ENCODE measurements at places on chromosomes 7 and 10.

GRCh38 chr10:98446151-98446660 is 529 bp downstream of the HPS1 start:
- no peak for DNase-seq

DNA sequence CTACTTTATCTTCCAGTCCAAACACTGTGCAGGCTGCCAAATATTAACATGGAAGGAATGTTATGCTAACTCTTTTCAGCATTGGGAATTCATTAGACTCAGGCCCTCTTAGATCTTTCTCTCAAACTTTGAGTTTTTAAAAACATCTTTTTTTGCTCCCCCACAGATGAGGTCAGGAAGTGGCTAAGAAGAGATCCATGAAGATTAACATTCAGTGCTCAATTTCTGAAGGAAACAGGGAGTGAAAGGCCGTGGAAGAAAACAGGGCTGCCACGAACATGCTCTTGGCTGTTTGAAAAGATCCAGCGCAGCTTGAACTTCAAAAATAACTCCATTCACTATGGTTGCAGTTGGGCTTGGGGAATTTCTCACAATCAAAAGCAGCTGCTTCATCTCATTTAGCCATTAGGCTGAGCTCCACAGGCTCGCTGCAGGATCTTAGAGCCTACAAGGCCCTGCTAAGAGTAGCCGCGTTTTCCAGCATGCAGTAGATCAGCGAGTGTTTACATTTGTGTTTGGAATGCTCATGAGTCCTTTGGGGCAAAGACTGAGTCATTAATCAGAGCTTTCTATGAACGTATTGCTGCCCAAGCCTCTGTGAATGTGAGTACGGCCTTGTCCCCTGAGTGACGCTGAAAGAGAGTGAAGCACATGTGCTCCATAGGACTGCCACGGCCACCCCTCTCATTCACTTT is 41.2 kb upstream of the TNS3 start:
- no peak for DNase-seq

GRCh38 chr10:111278266-111278665 is 201.4 kb downstream of the ADRA2A start:
- DNase-seq: no peak

- no peak for DNase-seq
Observed at GRCh38 chr7:33981671-33982424, 76.5 kb downstream of the BMPER start.

- DNase-seq: no peak
Observed at GRCh38 chr10:32412499-32412853, 33.5 kb upstream of the CCDC7 start.

DNA sequence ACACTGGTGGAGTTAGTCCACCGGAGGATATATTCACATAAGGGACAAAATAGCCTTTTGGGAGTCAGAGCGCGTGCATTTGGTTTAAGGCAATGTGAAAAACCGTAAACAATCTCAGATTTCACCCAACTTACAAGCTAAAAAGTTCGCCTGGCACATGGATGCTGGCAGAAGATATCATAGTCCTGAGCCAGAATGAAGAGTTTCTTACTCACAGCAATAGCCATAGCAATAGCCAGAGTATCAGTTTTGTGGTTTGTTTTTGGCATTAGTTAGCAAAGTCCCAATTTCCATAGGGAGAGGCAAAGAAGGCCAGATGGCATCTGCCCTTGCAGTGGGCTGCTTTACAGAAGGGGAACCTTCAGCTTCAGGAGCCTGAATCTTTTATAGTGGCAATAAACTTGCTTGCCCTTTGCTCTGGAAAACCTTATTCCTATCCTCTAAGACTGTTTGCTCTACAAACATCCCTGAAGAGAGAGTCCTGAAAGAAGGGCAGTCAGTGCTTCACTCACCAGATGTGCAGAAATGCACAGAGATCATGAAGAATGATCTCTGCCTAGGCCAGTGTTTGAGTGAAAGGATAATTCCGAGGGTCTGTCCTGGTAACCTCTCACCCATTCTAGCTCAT is 28.7 kb upstream of the RSBN1L start:
- no peak for DNase-seq

DNA sequence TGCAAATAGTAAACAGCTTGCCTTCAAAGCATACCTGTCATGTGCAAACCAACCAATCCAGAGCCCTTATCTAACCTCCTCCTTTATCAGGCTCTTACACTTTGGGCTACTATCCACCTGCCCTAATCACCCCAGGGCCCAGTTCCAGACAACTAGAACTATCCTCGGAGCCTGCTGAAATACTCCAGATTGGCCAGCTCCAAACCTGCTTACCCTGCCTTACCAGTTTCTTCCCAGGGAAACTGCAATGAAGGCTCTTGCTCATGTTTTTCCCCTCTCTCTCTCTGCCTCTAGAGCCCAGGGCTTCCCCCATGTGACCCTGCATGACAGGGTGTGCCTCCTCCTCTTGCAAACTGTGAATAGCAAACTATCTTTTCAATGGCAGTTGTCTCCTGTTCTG is 81.4 kb upstream of the CAPZA2 start:
- no peak for DNase-seq

DNA sequence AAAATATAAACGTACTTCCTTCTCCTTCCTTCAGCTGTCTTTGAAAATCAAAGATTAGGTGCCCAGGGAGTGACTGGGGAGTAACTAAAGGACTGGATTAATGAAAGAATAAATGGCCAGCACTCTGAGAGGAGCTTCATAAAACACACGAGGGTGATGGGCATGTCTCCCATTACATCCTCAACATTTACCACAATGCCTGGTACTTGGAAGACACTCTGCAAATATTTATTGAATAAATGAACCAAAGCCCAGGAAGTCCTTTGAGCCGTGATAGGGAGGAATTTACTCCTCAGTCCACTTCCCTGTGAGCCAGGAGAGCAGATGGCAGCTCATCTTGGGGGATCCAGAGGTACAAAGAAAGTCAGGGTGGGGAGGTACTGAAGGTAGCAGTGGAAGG is 96.3 kb downstream of the RAB11FIP2 start:
- DNase-seq: no peak

GRCh38 chr7:134602881-134603451 is 43.7 kb upstream of the BPGM start:
- no peak for DNase-seq

DNA sequence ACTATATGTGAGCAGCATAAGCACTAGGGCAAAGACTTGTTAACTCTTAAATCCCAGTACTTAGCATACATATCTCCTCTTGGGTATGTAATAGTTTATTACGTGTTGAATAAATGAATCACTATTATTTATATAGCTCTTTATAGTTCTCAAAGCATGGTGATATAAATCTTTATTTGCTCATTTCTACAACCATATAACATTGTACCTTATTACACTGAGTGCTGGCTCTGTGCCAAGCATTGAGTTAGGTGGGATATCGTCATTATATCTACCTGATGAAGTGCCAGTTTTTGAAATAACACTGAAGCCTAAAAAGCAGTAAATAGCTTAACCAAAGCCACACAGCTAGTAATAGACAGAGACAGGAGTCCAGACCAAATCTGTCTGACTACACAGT is 27.9 kb downstream of the AHR start:
- DNase-seq: no peak

- no peak for DNase-seq
Observed at GRCh38 chr10:13559124-13559700, 27.6 kb upstream of the PRPF18 start.

DNA sequence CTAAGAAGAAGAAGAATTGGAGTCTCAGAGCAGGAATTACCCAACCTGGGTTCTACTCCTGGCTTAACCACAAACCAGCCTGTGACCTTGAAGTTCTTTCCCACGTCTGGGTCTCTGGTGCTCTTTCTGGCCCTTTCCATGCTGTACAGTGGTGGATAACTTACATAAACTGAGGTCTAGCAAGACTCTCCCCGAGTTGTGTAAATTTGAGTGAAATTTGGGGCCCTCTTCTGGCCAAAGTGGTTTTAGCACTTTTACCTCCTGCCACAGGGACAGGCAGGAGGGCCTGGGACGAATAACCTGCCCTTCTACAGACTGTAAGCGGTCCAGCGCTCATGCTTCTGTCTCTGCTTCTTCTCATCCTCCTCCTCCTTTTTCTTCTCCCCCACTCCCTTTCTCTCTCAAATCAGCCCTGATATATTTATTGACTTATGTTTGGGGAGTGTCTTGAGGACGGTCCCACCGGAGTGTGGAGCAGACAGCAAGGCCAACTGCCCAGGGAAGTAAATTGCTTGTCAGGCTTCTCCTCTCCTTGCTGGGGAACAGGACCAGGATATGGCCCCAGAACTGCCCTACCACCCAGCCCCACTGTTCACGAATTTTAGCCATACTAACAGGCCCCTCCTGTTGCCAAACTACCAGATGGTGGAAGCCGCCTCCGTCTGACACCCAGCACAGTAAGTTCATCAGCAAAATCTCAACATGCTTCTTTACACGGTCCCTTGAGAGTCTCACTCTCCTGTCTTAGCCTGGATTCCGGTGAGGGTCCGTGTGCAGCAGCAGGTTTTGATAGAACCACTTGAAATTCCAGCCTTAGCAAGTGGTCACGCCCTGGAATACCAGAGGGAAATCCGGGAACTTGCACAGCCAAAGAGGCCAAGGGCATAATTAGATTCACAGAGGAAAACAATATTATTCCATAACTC is 4.0 kb upstream of the SH3PXD2A start:
- DNase-seq: no peak

GRCh38 chr10:1175956-1176565 is 119.9 kb downstream of the WDR37 start:
- no peak for DNase-seq

- no peak for DNase-seq
Observed at GRCh38 chr10:30000802-30001571, 58.4 kb downstream of the JCAD start.

DNA sequence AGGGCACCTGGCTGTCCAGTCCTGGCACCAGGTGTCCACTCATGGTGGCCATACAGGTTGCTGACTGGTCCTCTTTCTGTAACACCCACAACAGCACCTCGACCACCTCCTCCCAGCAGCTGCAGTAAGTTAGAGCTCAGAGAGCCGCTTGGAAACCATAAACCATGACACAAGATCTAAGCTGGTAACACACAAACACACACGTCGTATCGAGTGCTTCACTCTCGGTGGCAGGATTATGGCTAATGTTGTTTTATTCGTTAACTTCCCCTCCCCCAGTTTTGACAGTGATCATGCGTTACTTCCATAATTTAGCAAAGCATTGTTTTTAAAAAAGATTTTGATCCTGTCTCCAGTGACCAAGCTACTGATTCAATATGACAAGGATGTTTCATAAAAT is 59.7 kb downstream of the CAMK2B start:
- no peak for DNase-seq

- no peak for DNase-seq
Observed at GRCh38 chr7:38881947-38882684, 26.9 kb downstream of the VPS41 start.

DNA sequence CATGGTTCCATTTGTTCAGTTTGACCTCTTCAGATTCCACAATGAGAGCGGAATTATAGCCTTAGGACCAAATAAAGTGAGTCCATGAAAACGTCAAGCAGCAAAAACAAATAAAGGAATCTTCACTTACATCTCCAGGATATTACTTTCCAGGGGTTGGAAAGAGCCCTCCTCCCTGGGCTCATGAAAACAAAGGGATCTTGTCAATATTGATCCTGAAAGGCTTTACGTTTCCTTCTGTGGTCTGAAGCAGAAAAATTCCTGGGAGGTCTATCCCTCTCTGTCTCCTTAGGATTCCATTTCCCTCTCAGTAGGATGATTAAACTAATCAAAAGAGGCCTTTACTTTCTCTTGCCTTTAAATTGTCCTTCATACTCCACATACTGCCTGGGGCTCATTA is 293.5 kb downstream of the GPAM start:
- DNase-seq: no peak

DNA sequence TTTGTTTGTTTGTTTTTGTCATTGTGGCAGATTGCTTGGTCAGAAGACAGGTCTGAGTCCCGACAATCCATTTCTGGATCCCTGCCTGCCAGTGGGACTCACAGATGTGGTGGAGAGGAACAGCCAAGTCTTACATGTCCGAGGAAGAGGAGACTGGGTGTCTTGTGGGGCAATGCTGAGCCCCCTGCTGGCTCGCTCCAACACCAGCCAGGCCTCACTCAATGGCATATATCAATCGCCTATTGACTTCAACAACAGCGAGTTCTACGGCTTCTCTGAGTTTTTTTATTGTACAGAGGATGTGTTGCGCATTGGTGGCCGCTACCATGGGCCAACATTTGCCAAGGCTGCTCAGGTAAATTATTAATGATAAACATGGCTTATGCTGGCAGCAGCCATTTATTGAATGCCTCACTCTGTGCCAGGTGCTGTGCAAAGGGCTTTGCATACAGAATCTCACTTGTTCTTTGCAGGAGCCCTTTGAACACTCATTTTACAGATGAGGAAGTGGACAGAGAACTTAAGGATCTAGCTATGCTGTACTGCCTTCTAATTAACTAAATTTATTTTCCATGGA is 33.3 kb downstream of the COX15 start:
- no peak for DNase-seq

DNA sequence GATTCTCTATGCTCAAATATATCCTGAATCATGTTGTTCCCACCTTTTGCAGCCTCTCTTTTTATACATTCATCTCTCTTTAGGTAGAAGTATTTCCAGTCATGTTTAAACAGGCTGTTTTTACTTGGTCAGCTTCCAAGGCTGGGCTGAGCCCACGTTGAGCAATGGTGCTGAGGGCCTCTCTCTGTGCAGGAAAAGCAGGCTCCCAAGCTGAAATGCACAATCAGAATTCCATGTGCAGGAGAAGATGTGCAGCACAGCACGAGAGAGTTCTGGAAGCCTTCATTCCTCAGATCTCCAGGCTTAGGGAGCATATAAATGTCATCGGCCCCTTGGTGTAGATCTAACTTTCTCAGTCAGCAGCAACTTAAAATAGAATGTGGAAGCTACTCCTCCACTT is 588.5 kb downstream of the TNS3 start:
- DNase-seq: no peak

- peak; percentile 78 for DNase-seq
Observed at GRCh38 chr7:101688183-101688831, 59.2 kb upstream of the MYL10 start.

DNA sequence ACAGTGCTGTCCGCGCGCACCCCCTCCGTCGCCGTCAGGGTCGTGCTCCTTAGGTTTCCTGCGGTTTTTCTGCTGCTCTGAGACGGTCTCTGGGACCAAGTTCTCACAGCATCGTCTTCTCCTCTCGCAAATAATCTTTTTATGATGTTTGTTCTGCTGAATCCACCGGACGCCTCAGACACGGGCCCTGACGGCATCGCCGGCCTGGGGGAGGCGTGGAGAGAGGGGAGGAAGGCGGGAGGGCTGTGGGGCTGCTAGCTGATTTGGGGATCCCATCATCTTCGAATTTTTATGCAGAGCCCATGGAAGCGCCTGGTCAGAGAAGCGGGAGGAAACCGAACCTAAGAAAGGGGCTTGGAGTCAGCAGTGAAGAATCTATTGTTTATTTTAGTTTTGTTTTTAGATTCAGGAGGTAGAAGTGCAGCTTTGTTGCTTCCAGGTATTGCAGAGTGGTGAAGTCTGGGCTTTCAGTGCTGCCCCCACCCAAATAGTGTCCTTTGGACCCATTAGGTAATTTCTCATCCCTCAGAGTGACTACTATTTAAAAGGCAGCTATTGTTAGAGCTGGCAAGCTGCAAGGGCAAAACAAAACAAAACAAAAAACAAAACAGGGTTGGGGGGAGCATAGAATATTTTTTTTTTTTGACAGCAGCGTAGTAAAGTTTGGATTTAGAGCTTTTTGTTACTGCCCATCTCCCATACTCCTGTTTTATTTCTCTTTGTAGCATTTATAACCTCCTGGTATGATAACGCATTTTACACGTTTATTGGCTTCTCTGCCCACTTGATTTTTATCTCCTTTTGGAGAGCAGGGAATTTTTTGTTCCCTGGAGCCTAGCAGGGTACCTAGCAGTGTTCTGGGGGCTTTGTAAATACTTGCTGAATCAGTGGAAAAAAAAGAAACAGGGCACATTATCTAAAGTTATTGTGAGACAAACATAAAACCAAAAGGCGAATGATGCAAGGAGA is 92.6 kb downstream of the SPAG6 start:
- peak; percentile 20 for DNase-seq
